ENCODE measurements at places on chromosomes 11 and 22. TPM values are rescaled to one million over a fixed set of nuclear protein-coding genes. Genes with fewer than 3 reads are reported as not detected.

DMC1 gene
- total RNA-seq, result 1.1 TPM

MS4A6E gene
- total RNA-seq, result not detected

PPFIBP2 gene
- total RNA-seq, result 41.6 TPM

PRDX5 gene
- total RNA-seq, result 769 TPM

CARD18 gene
- total RNA-seq, result 0.38 TPM

TSPAN32 gene
- not detected for total RNA-seq

DGKZ gene
- total RNA-seq, result 30.5 TPM

APOBEC3G gene
- total RNA-seq, result 1.2 TPM

MCAT gene
- total RNA-seq, result 11.8 TPM

APOA4 gene
- not detected for total RNA-seq

All from bronchial epithelial cell (primary cell).